Fibroblast of pulmonary artery (primary cell): ENCODE measurements at places on chromosomes 1 and 21.

DNA sequence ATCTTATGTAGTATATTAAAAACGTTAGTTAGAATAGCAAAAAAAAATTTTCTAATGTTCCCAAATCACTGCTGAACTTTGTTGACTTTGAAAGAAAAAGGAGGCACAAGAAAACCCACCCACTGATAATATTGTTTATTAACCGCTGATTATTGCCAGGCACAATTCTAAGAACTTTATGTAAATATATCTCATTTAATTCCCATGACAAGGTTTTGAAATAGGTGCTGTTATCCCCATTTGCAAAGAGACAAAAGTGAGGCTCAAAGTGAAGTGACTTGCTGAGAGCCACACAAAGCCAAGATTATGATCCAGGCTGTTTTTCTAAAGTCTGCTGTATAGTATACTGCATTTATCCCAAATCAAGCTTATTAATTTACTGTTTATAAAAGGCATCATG lies 56.4 kb downstream of the SASS6 start:
- no peak for DNase-seq

DNA sequence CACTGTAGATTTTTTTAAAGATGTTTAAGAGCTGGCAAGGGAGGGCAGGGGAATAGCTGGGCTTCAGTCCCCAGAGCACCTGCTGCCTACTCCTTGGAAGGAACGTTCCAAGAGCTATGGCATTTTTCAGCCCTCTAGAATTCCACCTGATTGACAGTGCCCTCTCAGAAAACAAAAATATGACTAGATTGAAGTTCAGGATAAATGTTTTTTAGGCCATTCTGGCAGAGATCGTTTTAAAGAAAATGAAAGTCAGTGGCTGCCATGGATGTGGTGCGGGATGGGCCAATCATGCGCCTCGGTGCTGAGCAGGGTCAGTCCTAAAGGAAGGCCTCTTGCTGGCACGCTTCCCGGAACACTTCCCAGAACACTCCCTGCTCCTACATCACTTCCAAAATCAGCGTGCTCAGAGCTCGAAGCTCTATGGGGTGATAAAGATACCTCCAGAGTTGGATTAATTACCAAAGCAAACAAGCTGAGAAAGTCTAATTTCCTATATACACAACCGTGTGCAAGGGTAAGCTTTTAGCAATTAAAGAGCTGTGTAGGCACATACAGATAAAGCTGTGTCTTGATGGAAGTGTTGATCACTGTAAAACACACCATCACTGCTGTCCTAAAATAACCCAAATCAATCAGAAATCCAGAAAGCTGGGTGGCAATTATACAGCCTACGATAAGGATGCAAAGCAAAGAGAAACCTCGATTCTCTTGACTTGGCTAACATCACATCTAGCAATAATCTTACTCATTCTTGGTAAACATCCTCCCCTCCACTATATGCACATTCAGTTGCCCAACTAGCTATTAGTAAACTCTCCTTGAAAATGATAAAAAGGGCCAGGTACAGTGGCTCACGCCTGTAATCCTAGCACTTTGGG lies 34.6 kb downstream of the TGFBR3 start:
- peak; percentile 95 for DNase-seq

GRCh38 chr1:245361065-245361464 lies 206.3 kb downstream of the KIF26B start:
- DNase-seq: no peak

- no peak for DNase-seq
These were observed 89.8 kb downstream of the OLFML2B start for GRCh38 chr1:161933592-161934588.

GRCh38 chr21:27023186-27023585 lies 56.3 kb upstream of the ADAMTS5 start:
- no peak for DNase-seq

DNA sequence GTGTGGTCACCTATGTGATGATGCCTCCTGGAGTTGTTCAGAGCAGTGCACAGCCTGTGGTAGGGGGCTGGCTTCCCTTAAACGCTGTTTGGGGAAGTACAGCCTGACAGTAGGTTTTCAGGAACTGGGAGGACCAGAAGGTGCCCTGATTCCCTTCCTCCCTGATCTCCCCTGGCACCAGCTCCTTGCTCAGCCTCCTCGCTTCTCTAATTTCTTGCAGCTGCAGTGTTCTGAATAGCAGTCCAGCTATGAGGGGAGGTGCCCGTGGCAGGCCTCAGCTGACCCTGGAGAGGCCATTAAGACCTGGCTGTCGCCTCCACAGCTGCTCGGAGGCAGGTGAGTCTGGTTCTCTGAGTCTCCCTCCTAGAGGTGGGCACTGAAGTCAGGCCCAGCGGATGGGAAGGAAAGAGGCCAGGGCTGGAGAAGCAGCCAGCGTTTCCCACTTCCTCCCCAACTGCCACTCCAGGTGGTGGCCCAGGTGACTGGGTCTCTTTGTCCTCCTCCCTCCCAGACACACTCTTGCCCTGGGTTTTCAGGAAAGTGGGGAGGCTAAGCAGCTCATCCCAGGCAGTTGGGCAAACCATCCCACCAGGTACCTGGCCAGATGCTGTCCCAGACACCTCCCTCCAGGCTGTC lies 52.0 kb upstream of the RPL11 start:
- no peak for DNase-seq

DNA sequence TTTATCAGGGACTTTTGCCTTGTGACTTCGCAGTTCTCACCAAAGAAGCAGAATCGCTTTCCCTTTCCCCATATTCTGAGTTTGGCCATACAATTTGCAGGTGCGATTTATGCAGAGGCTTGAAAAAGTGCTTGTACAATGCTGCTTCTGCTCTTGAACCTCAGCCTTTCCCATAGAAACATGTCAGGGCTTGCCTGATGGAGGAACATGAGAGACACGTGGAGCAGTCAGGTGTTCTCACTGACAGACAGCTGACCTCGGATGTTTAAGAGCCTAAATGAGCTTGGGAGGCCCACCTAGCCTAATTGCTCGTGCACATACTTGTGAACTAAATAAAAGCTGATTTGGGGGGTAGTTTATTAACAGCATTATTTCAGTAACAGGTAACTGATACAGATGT lies 290.0 kb downstream of the S1PR1 start:
- DNase-seq: no peak

DNA sequence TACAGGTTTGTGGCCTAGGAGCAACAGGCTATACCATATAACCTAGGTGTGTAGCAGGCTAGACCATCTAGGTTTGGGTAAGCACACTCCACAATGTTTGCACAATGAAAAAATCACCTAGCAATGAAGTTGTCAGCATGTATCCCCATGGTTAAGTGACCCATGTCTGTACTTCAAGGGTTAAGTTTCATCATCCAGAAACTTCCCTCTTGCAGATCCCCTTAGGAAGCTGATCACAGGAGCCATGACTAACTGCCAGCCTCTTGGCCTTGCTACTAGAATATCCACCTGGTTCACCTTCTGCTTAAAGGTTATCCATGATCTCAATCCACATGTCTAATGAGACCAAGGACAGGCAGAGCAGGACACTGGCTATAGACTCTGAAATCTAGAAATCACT lies 3.5 kb upstream of the UBXN10 start:
- no peak for DNase-seq

DNA sequence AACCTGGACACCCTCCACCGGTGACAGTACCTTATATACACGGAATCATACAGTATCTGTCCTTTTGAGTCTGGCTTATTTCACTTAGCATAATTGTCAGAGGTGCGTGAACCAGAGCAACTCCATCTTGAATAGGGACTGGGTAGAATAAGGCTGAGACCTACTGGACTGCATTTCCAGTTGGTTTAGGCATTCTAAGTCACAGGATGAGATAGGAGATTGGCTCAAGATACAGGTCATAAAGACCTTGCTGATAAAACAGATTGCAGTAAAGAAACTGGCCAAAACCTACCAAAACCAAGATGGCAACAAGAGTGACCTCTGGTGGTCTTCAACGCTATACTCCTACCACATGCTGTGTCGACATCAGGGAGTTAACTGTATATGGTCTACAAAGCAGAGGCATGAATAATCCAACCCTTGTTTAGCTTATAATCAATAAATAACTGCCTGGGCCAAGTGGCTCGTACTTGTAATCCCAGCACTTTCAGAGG lies 1.4 kb upstream of the FDPS start:
- DNase-seq: peak; percentile 63

DNA sequence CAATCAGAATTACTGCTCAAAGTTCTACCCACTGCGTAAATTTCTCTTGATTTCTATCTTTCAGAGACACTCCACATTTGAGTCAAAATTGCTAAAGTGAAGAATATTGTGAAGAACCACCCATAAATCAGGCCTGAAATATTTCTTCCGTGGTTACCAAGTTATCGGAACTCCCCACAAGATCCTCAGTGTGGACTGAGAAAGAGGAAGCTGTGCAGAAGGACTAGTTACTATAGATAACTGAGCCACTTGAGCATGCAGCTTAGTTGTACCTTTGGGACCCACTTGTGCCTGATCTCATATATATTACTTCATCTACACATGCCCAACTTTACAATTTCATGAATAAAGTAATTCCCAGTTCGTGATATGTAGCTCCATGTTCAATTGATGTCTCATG lies 18.4 kb downstream of the RWDD3 start:
- DNase-seq: no peak

DNA sequence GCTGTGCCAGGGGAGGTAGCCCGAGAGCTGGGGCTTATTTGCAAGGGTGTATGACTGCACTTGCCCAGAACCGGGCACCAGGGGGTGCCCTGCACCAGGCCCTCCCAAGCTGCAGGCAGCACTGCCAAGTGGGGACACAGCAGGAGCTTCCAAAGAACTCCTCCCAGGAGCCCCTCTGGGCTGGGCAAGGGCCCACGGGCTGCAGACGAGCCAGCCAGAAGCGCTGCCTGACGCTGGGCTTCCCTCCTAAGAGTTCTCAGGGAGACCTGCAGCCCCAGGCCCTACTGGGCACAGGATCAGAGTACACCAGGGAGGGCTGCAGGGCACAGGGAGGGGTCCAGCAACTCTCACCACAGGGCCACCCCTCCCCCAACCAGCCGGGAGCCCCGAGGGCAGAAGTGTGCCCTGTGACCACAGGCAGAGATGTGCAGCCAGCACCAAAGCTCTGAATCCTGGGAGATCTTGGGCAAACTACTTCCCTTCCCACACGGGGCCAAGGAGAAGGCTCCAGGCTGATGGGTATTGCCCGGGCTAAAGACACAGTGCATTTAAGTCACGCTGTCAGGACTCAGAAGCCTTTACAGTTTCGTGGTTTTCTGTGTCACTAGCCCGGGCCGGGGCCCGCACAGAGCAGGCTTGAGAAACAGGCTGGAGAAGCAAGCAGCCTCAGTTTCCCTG lies 63.4 kb downstream of the KCNAB2 start:
- DNase-seq: peak; percentile 52

DNA sequence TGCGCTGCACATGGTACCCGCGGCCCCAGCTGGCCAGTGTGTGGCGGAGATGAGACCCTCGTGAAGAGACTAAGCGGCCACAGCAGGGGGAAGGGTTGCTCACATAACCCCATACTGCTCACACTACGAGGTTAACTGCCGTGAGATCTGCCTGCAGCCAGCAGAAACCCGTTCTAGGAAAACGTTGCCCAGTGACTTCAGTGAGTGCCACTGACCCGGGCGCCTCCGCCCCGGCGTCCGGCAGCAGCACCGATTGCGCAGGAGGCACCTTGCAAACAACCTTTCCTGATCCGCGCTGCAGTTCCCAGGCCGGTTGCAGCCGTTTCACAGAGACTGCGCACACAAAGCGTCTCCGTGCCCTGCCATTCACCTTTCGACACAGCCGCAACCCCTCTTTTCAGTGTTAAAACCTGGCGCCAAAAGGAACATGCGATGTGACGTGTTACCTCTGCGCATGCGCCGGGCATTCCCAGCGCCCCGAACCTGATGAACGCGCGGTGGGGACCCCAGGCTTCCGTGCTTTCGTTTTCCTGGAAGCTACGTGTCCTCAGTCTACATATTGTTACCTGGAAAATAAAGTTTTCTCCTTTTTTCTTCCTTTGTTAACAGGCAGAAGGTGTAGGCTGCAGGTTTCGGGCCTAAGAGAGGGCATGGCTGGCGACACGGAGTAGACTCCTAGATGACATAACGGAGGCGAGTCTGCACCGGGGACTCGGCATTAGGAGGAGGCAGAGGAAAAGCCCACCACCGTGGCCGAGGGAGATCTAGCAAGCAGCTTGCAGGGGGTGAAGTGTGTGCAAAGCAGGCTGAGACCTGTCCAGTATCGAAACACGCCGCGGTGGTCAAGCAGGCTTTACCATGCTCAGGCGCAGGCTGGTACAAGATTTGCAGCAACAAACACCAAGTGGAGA lies 8.9 kb downstream of the VPS26C start:
- DNase-seq: peak; percentile 60

DNA sequence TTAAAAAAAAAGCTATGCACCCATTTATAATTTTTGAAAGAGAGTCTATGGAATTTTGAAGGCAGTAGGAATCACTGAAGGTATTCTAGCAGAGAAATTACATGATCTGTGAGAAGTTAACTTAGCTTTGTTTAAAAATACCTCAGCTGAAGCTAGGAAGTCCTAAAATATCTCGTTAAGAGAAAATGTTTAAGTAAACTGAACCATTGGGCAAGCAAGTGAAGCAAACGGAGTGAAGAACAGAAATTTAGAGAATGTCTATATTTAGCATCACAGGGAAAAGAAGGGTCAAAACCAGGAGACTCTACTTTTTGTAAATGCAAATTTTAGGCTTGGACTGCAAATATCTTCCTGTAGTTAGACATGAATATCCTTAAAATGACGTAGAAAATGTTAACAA lies 230.8 kb downstream of the HMCN1 start:
- no peak for DNase-seq

DNA sequence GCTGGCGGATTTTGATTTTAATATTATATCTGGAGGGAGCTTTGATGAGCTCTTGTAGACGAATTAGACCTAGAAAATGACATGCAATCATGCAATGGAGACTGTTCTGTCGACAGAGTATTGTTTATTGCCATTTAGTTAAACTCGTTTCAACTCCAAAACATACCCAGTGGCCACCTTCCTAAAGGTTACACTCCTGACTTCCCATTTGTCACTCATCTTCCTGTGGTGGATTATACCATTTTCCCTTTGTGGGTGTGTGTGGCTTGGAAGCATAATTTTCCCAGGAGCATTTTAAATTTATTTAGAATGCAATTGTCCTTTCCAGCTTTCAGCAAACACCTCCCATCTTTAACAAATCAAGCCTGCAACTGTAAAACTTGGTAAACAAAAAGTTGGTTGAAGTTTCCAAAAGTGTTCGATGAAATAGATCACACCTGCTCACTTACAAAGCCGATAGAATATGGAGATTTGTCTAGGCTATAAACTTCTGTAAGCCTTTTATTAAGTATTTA lies 266.6 kb downstream of the GRIK1 start:
- no peak for DNase-seq

DNA sequence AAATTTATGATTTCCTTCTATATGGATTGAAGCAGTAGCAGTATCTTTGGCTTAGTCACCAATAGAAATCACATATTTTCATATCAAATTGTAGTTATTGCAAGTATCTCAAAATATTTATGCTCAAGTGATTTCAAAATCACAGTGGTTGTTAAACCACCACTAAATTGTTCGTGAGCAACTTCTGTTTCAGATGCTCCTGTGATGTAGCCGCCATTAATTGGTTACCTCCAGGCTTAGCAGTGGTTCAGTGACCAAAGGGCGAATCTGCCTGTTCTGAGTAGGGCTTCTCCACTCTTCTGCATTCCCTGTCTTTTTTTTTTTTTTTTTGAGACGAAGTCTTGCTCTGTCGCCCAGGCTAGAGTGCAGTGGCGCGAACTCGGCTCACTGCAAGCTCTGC lies 1.9 kb upstream of the CNKSR1 start:
- no peak for DNase-seq
